ENCODE measurements at places on chromosomes 2 and 18. TPM values are rescaled to one million over a fixed set of nuclear protein-coding genes. Genes with fewer than 3 reads are reported as not detected.

Gene CGREF1
- total RNA-seq, result 0.87 TPM

Gene IL1RL2
- not detected for total RNA-seq

Gene DSG4
- not detected for total RNA-seq

Gene GPBAR1
- 0.67 TPM for total RNA-seq

Gene DLX2
- total RNA-seq, result not detected

Gene RFX8
- total RNA-seq, result not detected

Gene AGXT
- 0.12 TPM for total RNA-seq

Gene MAP3K19
- total RNA-seq, result not detected

Gene IL37
- total RNA-seq, result not detected

Gene CCDC102B
- total RNA-seq, result 4.9 TPM

Gene SNTG2
- total RNA-seq, result 0.77 TPM

Gene PROM2
- 0.35 TPM for total RNA-seq

Gene DSG1
- total RNA-seq, result 0.77 TPM

Gene CROCC2
- not detected for total RNA-seq

Gene REG3G
- not detected for total RNA-seq

All from left ventricle myocardium superior (tissue), 1 donor.